ENCODE measurements at places on chromosomes 5 and 9. TPM values are rescaled to one million over a fixed set of nuclear protein-coding genes. Genes with fewer than 3 reads are reported as not detected.

The HRH2 gene
- 12.7 TPM for total RNA-seq

GRCh38 chr5:149288436-149288835 is 16.8 kb downstream of the AFAP1L1 start:
- no peaks in the 10 kb centered on the region for H3K27me3 ChIP-seq
- no peak for DNase-seq
- no peak overlapping the region for H3K4me3 ChIP-seq
- no peaks in the 10 kb centered on the region for H3K36me3 ChIP-seq
- peaks cover 24% of the 10 kb centered on the region for H3K4me1 ChIP-seq

- no peak for DNase-seq
- H3K27ac ChIP-seq: no peak overlapping the region
- H3K36me3 ChIP-seq: no peaks in the 10 kb centered on the region
- peaks cover under 1% of the 10 kb centered on the region for H3K4me1 ChIP-seq
Measured at GRCh38 chr9:12554636-12555035, 138.5 kb upstream of the TYRP1 start.

The PPP6C gene
- 41.4 TPM for total RNA-seq

All from WTC11 (cell line).